ENCODE measurements at places on chromosomes 12 and 14.

- DNase-seq, result no peak
Observed at GRCh38 chr12:53292426-53292825, 2.9 kb upstream of the PFDN5 start.

- no peak for DNase-seq
Observed at GRCh38 chr12:1890810-1891209, 27.6 kb downstream of the CACNA2D4 start.

DNA sequence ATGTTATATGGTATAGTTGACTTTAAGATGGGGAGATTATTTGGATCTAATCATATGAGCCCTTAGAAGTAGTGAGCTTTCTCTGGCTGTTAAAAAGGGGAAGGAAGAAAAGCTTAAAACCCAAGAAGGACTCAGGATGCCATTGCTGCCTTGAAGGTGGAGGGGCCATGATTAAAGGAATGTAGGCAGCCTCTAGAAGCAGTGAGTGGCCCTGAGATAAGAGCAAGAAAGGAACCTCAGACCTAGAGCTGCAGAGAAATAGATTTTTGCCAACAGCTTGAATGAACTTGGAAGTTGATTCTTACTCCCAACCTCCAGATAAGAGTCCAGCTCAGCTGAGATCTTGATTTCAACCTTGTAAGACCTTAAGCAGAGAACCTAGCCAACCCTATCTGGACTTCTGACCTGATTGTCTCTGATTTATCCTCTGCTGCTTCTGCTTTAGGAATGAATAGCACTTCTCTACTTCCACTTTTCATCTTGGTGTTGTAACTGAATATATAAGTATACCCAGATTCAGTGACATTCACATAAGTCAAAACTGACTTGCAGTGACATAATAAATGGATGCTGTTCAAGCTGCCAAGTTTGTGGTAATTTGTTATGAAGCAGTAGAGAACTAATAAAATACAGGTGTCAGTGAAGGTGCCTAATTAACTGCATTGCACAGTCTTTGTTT is 33.5 kb downstream of the RAD51B start:
- peak; percentile 11 for DNase-seq

- peak; percentile 34 for DNase-seq
Observed at GRCh38 chr12:11623382-11623781, 26.1 kb upstream of the ETV6 start.

DNA sequence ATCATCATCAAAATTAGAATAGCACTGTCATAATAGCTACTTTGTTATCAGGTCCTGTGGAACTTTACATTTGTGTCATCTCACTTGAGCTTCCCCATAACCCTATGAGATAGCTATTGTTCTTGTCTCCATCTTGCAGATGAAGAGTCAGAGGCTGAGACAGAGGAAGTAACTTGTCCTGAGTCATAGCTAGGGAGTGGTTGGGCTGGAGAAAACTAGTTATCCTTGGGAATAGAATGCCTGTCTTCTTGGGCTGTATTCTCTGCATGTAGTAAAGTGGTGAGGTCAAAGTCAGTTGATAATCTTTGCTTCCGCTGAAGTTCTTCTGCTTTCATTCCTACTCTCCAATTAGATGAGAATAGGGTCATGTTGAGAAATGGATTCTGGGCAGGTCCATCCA is 117.0 kb downstream of the SMOC1 start:
- DNase-seq, result no peak

GRCh38 chr14:72308967-72309485 is 376.8 kb downstream of the RGS6 start:
- DNase-seq, result no peak

- DNase-seq, result no peak
Observed at GRCh38 chr14:81301371-81301770, 80.6 kb upstream of the GTF2A1 start.

Data from AG10803 (cell line).